ENCODE measurements at places on chromosomes 12 and 14.

GRCh38 chr14:54722791-54723432, 156.0 kb downstream of the SAMD4A start:
- DNase-seq: peak; percentile 61

GRCh38 chr12:68335462-68335861, 3.3 kb upstream of the MDM1 start:
- DNase-seq: no peak

DNA sequence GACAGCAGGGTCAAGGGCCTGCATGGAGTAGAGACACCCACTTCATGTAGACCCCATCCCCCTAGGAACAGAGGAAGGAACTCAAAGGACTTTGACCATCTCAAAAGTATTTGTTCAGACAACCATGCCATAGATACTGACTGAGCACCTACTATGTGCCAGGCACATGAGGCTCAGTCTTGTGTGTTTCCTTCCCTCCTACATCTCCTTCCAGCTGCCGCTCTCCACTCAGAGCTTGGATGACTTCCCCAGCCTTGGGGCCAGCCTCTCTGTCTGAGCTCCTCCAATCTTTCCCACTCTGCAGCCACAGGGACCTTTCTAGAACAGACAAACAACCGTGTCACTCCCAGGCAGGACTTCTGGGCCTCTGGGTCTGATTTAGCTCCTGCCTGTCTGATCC, 2.5 kb downstream of the TRPV4 start:
- DNase-seq: no peak

- no peak for DNase-seq
Observed at GRCh38 chr14:104084251-104085002, 1.1 kb upstream of the ASPG start.

GRCh38 chr14:102731101-102731870, 46.0 kb upstream of the TRAF3 start:
- no peak for DNase-seq

- no peak for DNase-seq
Observed at GRCh38 chr12:88764781-88765480, 184.7 kb upstream of the KITLG start.

GRCh38 chr12:8453021-8453513, 2.7 kb upstream of the CLEC6A start:
- DNase-seq: no peak

- peak; percentile 16 for DNase-seq
Observed at GRCh38 chr14:104545151-104545941, 34.2 kb upstream of the C14orf180 start.

DNA sequence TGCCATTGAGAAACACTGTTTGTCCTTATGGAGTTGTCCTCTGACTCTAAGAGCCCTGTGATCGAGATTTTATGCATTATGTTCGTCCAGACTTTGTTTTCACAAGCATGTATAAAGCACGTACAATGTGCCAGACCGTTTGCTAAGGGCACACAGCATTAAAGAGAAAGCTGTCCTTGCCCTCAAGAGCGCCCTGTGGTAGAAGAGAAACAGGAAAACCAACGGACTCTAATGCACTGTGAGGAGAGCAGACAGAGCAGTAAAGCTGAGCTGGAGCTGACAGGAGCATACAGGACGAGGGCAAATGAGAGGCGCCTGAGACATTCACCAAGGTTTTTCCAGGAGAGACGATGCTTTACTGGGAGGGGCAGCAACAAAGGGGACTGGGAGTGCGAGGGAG, 66.2 kb upstream of the OVCH1 start:
- no peak for DNase-seq

GRCh38 chr12:20801035-20801434, 9.5 kb upstream of the SLCO1B3 start:
- DNase-seq: no peak

GRCh38 chr12:67268335-67268895, 743 bp upstream of the CAND1 start:
- DNase-seq: peak; percentile 97

GRCh38 chr12:74620921-74621320, 83.3 kb downstream of the ATXN7L3B start:
- DNase-seq: no peak

GRCh38 chr14:64639340-64639821, 64.8 kb upstream of the PLEKHG3 start:
- no peak for DNase-seq

- no peak for DNase-seq
Observed at GRCh38 chr14:94582851-94583250, 1.6 kb downstream of the SERPINA5 start.

DNA sequence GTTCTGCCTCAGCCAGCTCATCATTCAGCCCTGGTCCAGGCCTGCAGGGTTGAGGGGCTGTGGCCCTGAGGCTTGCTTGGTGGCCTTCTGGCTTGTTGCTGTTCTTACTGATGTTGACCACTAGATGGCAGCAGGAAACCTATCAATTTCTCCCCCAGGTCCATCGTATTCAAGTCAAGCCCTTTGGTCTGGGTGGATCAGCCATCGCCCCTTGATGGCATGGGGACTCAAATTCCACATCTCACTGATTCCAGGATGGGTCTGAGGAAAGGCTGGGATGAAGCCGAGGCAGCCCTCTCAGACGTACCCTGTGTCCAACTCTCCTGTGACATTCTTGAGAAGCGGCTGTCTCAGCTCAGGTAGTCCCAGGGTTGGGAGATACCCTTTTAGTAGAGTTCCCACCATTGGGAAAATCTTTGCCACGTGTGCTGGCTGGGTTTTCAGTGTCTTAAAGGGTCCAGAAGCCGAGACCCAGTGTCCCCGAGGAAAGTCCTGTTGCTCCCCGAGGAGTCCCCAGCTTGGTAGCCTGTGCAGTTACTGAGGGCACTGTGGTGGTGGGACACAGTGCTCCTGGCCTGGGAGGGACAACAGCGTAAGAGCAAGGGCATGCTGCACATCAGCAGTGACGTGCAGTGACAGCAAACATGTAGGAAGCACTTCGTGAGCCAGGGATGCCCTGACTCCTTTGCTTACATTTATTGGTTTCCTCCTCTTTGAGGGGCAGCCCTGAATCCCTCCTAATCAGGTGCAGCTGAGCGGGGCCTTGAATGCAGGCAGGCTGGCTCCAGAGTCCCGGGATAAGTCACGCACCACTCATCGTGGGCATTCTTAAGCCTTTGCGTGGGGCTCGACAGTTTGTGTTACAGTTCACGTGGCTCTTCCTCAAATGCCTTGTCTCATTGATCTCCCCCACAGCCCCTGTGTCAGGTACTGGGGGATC, 58.6 kb downstream of the TSPAN9 start:
- peak; percentile 32 for DNase-seq

DNA sequence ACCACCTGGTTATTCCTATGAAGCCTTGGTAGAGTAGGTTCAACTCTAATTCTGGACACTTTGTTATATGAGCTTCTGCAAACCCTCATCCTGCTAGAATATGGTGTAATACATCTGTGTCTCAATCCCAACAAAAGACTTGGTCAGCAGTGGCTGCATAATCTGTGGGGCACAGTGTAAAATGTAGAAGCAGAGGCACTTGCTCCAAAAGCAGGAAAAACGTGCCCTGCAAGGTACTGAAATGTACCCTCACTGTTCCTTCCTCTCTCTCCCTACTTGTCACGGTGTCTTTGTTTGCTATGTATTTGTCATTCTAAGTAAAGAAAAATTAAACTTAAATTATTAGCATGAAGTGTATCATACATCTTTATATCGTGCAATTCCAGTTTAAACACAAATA, 267.9 kb downstream of the BCL11B start:
- DNase-seq: no peak

GRCh38 chr14:55819610-55820304, 239.8 kb downstream of the KTN1 start:
- DNase-seq: no peak

- DNase-seq: peak; percentile 55
Observed at GRCh38 chr14:67666750-67667449, 7.5 kb downstream of the VTI1B start.

DNA sequence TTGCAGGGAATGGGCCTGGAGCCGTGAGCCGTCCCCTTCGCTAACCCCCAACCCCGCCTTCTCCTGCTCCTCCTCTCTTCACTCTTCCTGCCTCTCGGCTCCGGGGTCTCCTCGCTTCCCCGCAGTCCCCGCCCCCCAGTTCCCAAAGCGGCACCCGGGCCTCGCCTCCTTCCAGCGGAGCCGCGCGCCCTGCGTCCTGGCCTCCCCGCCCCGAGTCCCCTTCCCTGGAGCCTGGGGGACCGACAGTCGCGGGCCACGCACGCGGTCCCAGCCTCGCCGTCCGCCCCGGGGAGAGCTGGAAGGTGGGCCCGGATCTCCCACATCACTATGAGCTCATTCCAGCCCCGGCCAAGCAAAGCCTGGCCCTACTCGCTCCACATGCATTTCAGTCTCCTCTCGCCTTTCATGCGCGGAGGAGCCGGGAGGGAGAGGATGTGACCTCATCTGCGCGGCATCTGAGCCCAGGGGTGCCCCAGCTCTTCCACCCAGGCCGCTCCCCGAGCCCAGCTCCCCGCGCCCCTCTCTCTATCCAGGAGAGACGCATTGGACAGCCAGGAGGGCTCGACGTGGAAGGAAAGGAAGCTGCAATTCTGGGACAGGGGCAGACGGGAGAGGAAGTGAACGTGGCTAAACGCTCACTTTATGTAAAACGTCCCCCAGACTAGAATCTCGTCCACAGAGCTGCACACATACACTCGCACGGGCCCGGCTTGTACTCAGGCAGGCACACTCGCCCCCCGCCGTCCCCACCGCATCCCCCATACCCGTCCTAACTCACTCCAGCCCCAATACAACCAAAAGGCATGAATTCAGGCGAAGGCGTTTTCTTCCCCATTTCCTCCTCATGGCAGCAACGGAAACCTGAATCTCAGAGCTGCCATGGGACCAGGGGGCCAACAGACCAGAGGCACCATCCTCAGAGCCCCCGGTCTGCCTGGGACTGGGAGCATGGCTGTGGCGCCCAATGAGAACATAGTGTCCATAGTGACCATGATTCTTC, 108.7 kb upstream of the CCND2 start:
- DNase-seq: no peak

DNA sequence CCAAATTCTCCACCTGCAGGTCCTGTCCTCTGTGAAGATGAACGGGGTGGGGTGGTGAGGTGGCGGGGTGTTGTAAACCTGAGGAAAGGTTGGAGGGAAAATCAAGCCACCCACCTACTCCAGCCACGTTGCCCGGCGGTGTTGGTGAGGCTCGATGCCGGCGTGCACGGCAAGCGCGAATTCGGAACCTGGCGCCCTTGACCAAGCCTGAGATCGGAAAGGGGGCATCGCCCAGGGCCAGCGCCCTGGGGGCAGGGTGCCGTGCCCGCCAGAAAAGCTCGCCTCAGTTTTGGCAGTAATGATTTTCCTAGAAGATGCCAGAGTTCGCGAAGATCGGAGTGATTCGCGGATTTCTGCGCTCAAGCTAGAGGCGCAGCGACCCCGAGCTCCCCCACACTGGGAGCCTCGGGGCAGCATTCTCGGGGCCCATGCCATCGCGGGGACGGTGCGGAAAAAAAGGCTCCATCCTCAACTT, 817 bp downstream of the STXBP6 start:
- no peak for DNase-seq

Measured in NCI-H2227 treated with DMSO at 0.1 percent for 48 hours (cell line).